NCI-H524 (cell line): ENCODE measurements at places on chromosomes 7 and 10.

GRCh38 chr10:66931949-66932343 lies 6.1 kb downstream of the LRRTM3 start:
- DNase-seq: no peak

- DNase-seq: no peak
Measured at GRCh38 chr10:113025487-113025886, 75.4 kb downstream of the TCF7L2 start.

DNA sequence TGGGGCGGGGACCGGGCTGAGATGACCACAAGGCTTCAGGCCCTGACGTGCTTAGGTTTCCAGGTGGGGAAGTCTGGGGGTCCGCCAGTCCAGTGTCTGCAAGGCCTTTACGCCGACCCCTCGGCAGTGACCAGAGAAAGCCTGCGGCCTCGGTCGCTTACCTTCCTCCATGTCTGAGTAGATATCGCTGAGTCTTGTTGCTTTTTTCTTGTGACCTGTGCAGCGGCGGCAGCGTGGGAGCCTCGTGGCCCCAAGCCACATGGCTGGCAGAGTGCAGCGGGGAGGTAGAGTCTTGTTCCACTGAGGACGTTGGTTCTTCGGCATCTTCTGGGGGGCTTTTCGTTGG lies 329 bp downstream of the NOLC1 start:
- no peak for DNase-seq

- DNase-seq: no peak
Measured at GRCh38 chr7:108152198-108152597, 22.0 kb upstream of the LAMB4 start.

DNA sequence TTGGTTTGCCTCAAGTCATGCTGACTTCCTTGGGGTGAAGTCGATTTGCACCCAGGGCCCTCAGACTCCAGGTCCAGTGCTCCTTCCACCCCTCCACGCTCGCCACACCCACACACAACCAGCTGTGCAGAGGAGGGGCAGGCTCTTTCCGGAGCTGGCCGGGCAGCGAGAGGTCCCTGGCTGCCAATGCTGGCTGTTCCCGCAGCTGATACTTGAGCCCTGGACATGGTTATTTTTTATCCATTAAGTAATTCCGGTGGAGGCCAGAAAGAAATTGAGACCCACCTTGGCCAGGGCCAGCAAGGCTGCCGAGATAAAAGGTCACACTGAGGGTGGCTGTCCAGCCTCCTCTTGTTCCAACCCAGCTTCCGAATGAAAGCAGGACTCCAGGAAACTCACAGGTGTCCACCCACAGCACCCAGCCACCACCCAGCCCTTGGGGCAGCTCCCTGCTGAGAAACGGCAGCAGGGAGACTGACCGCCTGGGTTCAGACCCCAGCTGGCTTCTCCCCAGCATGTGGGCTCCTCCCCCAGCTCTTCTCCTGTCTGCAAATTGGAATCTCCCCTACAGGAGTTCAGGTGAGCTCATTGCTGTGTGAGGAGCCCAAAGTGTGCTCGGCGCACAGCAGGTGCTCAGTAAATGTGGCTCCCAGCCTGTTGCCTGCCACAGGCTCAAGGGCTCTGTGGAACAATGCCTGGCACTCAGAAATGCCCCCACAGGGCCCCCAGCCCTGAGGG lies 77.8 kb downstream of the PDGFA start:
- no peak for DNase-seq

- peak; percentile 68 for DNase-seq
Measured at GRCh38 chr10:78851647-78852046, 217.1 kb upstream of the ZMIZ1 start.

- no peak for DNase-seq
Measured at GRCh38 chr10:96090463-96090800, 39.7 kb upstream of the ZNF518A start.

DNA sequence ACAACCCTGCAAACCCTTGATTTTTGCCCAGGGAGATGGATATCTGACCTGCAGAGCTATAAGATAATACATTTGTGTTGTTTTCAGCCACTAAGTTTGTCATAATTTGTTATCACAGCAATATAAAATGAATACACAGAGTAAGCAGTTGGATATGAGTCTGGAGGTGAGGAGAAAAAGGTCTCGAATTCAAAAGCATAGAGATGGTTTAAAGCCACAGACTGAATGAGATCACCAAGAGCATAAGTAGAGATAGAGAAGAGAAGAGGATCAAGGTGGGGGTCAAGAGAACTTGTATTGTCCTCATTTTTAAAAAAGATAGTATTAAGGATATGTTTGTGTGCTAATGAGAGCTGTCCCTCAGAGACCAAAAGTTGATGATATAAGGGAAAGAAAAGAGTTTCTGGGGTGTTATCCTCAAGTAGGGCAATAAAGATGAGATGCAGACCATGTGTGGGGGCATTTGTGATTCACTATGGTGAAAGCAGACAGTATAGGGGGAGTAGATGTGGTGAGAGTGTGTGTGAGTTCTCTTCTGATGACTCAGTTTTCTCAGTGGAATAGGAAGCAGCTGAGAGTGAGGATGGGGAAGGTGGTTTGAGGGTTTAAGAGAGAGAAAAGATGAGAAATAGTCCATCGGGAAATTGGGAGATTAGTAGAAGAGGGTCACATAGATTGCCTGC lies 25.8 kb upstream of the PCGF5 start:
- DNase-seq: no peak

- DNase-seq: no peak
Measured at GRCh38 chr7:84091318-84091717, 103.3 kb downstream of the SEMA3A start.

- DNase-seq: no peak
Measured at GRCh38 chr10:99312501-99312900, 16.7 kb upstream of the CNNM1 start.

- DNase-seq: no peak
Measured at GRCh38 chr10:121106611-121107010, 255.4 kb downstream of the WDR11 start.

GRCh38 chr7:140005754-140006503 lies 56.8 kb downstream of the PARP12 start:
- peak; percentile 23 for DNase-seq

GRCh38 chr7:89837515-89837914 lies 316.8 kb upstream of the STEAP1 start:
- peak; percentile 95 for DNase-seq

DNA sequence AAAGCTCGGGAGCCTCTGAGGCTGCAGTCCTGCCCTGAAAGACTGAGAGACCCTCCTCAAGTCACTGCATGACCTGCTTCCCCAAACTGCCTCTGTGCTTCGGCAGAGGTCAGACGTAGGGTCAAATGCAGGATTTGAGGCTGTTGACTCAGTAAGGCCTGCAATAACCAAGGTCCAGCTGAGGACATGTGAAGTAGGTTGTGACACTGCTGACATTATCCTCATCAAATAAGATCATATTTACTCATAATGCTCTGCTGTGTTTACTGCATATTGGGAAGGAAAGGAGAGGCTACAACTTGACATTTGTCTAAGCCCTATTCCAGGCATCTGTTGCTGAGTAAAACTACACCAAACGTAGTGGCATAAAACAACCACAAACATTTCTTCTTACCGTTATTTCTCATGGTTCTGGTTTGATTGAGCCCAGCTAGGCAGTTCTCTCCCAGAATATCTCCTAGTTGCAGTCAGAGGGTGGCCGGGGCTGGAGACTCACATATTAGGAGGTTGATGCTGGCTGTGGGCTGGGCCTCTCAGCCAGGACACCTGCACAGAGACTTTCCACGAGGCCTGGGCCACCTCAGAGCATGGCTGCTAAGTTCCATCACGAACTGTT lies 122.1 kb upstream of the STK17A start:
- no peak for DNase-seq

- DNase-seq: no peak
Measured at GRCh38 chr10:78259391-78259790, 225.7 kb downstream of the RPS24 start.

GRCh38 chr7:39664585-39664984 lies 41.2 kb downstream of the RALA start:
- DNase-seq: no peak

DNA sequence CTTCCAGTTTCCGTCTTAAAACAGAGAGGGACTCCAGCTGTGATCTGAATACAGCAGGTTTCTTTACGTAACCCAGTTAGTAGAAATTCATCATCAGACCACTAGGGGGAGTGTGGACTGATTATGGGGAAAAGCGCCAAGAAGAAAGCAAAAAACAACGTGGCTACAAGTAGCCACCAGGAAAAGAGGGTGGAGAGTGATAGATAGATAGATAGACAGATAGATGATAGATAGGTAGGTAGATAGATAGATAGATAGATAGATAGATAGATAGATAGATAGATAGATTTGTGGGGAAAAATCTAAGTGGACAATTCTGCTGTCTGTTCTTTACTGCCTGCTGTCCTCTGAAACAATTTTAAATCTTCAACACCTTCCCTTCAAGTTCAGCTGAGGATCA lies 12.7 kb upstream of the AKR1B10 start:
- DNase-seq: peak; percentile 74

DNA sequence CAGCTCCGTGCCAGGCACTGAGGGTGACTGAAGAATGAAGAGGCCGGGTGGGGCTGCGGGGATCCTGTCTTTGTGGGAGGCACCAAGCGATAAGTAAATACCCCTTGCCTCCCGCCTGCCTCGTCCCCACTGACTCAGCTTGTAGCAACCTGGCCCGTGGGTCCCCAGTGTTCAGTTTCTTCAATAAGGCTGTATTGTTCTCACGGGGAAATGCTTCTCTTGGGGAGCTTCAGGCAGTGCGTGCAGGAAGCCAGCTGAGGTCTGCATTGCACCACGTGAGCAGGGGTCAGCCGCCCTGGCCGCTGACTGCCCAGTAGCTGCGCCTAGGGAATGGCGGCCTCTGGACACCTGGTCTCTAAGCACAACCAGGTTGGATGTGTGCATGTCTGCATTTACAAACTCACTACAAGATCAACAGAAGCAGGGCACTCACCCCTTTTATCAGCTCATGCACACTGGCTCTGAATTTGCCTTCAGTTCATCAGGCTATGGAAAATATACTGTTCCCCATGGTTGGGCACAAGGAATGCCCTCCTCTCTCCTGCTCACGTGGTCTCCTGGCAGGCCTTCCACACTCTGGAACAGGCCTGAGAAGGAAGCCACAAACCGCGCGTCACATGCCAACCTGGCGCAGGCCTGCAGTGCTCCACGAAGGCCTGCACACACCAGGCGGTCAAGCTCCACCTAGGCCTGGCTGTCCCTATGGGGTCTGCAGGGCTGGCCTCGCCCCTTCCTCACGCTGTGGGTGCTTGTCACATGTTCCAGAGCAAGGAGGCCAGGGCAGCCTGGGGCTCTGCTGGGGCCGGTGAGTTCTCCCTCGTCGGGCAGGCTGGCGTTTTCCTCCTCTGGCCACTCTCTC lies 135.7 kb upstream of the RNF32 start:
- no peak for DNase-seq

GRCh38 chr7:89623018-89623672 lies 531.1 kb upstream of the STEAP1 start:
- DNase-seq: peak; percentile 50

DNA sequence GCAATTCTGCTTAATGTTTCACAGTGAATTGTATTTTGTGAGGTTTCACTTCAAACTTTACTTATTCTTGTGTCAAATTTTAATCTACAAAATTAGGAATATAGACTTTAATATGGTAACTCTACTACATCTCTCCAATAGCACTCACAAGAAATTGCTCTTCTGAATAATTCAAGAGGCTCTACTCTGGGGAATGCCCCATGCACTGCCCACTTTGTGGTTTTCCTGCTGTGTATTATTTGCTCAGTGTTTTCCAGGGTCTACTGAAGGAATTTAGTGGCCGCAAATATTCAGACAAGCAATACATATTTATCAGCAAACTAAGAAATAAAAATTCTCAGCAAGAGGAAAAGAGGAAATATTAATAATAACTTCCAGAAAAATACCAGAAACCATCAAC lies 611.4 kb downstream of the TNS3 start:
- DNase-seq: no peak

- no peak for DNase-seq
Measured at GRCh38 chr7:82723411-82723810, 279.8 kb upstream of the CACNA2D1 start.

GRCh38 chr7:137484326-137484725 lies 140.8 kb upstream of the PTN start:
- no peak for DNase-seq

GRCh38 chr7:46396481-46396880 lies 475.4 kb upstream of the IGFBP3 start:
- no peak for DNase-seq

DNA sequence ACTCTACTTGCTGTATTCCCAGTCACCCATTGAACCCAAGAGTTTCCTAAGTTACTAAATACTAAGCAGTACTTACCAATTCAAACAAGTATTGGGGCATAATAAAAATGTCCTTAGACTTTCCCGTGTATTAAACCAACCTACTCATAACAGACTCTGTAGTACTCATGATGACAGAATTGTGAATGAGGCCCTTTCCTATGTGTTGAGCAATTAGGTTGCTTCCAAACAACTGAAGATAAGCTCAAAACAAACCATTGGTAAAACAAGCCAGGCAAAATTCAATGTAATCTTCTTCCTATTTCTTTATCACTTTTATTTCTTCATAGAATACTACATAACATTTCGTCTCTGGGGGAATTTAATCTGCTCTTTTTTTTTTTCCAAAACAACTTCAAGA lies 106.5 kb upstream of the ANK3 start:
- DNase-seq: no peak

DNA sequence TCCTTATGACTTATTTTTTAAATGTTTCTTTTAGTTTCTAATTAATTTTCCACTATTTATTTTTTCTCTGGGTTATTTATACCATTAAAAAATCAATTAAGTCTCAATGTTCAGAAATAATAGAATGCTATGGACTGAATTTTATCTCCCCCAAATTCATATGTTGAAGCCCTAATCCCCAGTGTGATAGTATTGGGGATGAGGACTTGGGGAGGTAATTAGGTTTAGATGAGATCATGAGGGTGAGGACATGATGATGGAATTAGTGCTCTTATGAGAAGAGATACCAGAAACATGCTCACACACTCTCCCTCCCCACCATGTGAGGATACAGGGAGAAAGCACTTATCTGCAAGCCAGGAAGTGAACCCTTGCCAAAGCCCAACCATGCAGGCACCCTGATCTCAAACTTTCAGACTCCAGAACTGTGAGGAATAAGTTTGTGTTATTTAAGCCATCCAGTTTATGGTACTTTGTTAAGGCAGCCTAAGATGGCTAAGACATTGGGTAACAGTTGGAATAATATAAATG lies 202.6 kb downstream of the MDFIC start:
- DNase-seq: no peak
